Activated CD4-positive, alpha-beta T cell treated with anti-CD3 and anti-CD28 coated beads, Interleukin-2, amount 50 U/mL, for 4 hours (primary cell): ENCODE measurements at places on chromosomes 1 and 21.

- DNase-seq, result no peak
Measured at GRCh38 chr1:6984986-6985385, 199.7 kb downstream of the CAMTA1 start.

DNA sequence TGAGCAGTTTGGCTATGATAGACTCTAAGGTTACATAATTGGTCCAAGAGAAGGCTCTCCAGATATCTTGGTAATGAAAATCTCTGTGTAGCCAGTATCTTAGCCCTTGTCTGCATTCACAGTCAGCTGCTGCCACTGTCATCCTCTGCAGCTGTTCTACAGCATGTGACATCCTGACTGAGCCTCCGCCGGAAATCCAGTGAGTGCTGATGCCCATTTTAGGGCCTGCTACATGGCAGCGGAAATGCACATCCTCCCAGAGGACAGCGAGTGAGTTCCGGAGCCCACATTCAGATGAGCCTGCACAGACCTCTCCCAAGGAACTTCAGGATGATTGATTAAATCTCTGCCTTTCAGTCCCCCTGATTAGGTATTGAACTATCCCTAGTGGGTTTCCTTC lies 237.1 kb downstream of the HHIPL2 start:
- no peak for DNase-seq

GRCh38 chr1:29453502-29454240 lies 217.3 kb downstream of the PTPRU start:
- DNase-seq, result no peak

GRCh38 chr1:29744684-29745490 lies 508.6 kb downstream of the PTPRU start:
- no peak for DNase-seq

DNA sequence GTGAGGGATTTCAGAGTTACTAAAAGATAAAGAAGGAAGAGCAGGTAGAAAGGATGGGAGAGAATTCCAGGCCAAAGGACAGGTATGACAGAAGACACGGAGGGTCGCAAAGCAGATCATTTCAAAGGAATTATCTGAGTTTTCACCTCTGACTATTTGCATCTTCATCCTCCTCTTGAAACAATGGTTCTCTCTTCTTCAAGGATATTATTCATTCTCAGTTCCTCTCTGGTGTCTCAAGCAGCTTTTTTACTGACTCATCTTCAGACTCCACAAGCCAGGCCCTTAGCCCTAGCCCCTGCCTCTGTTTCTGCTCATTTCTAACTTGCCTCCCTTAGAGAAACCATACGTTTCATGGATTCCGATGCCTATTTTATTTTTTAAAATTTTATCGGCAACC lies 15.0 kb downstream of the DDX59 start:
- no peak for DNase-seq

DNA sequence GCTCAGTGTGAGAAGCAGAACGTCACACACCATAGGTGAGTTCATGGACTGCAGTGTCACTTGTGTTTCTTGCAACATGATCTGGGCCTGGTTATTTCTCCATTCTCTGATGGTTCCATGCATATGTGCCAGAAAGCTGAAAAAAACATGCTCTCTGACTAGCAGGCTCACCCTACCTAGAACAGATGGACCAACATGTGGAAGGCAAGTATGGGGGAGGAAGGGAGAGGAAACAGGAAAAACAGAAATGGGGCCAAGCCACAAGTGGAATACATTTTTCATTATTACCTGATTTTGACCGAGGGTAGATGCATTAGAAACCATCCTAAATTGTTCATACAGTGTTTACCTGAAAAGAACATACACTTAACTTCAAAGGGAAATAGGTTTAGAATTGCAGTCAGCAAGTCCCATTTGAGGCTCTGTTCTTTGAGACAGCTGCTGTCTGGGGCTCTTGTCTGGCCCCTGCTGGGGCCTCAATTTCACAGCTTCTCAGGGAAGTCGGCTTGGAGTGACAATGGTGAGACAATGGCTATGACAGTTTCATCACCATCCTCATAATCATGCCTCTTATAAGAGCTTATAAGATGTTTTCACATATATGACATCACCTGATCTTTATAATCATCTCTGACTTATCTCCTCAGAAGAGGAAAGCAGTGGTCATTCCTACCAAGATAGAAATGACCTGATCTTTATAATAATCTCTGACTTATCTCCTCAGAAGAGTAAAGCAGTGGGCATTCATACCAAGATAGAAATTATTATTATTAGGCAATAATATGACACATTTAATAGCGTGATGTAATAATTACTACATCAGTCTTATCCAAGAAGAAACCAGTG lies 327.3 kb downstream of the SIPA1L2 start:
- no peak for DNase-seq

DNA sequence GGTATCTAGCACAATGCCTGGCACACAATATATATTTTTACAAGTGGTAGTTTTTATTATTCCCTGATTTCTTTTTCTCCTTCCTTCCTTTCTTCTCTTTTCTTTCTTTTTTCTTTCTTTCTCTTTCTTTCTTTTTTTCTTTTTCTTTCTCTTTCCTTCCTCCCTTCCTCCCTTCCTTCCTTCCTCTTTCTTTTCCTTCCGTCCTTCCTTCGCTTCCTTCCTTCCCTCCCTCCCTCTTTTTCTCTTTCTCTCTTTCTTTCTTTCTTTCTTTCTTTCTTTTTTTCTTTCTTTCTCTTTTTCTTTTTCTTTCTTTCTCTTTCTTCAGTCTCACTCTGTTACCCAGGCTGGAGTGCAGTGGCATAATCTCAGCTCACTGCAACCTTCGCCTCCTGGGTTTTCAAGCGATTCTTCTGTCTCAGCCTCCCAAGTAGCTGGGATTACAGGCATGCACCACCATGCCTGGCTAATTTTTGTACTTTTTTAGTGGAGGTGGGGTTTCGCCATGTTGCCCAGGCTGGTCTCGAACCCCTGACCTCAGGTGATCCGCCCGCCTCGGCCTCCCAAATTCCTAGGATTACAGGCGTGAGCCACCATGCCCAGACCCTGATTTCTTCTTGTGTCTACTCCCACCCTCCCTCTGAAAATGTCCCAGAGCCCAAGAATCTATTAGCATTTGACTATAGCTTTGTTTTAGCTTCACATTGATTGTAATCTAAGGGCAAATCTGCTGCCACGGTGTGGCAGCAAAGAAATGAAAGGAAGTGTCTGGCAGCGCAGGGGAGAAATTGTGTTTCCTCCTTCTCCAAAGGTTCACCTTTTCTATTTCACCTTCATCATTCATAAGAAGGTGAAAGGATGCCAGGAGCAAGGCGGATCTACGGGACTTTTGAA lies 19.9 kb upstream of the ABCB10 start:
- DNase-seq, result no peak

GRCh38 chr1:107936498-107937481 lies 28.2 kb downstream of the VAV3 start:
- DNase-seq, result no peak

- DNase-seq, result no peak
Measured at GRCh38 chr1:214420341-214420740, 131.1 kb downstream of the PTPN14 start.

DNA sequence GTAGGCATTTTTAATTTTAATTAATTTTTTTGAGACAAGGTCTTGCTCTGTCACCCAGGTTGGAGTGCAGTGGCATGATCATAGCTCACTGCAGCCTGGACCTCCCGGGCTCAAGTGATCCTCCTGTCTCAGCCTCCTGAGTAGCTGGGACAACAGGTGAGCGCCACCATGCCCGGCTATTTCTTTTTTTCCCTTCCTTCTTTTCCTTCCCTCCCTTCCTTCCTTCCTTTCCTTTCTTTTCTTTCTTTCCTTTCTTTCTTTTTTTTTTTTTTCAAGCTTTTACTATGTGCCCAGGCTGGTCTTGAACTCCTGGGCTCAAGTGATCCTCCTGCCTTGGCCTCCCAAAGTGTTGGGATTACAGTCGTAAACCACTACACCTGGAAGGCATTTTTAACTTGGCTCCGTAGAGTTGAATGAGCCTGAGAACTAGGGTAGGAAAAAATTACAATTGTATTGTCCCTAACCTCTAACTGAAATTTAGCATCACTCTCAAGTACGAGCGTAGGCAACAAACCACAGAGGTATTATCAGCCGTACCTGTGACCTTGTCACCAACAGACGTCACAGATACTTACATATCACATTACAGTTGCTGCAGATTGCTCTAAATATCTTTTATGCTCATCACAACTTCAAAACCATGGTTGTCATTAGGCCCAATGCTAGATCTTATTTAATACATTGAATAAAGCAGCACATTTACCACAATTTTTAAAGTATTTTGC lies 8.0 kb downstream of the RUNX3 start:
- no peak for DNase-seq

DNA sequence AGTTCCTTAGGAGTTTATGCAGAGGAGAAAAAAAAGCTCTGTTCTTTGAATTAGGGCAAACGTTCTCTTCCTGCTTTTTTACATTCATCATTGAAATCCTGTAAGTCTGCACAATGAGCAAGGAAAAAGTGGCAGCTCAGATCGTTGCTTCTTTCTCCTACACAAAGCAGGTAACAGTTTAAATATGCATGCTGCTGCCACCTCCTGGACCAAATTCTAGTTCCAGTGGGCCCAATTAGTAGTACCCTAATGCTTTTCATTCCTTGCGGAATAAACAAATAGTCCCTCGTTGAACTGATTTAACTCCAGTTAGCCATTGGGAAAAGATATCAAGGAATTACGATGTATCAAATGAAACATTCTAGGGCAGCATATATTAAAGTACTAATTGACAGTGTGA lies 20.1 kb downstream of the YTHDF2 start:
- DNase-seq, result no peak

GRCh38 chr1:230291731-230292620 lies 134.2 kb downstream of the PGBD5 start:
- DNase-seq, result no peak

DNA sequence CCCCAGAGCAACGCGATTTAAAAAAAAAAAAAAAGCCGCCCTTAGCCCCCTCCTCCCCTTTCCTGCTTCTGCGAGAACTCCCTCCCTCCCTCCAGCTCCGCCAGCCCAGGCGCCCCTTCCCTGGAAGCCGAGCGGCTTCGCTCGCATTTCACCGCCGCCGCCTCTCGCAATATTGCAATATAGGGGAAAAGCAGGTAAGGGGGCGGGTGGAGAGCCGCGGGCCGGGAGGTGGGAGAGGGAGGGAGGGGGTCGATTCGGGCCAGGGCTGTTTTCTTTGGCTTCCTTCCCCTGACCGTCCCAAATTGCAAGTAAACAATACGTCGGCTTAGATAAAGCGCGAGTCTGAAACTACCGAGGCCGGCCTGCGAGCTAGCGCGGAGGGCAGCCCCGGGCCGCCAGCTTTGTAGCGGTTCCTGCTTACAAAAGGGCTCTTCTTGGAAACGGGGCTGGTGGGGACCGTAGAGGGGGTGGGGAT lies 408 bp downstream of the LMO4 start:
- peak; percentile 15 for DNase-seq

- no peak for DNase-seq
Measured at GRCh38 chr1:213083112-213083445, 32.0 kb downstream of the RPS6KC1 start.

DNA sequence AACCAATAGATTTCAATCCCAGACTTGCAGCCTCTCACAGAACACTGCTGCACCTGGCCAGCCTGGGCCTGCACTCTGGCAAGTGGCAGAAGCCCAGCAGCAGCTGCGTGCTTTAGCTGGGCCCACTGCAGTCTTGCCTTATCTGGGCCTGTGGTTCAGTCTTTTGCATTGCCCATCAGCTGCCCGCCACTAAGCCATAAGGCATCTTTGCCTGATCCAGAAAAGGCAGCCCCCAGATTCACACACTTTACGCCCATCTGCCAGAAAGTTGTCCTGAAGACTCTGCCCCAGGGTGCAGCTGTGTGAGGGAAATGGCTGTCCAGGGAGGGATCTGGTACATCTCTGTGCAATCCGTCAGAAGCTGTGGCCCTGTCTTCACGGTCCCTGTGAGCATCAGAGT lies 217.0 kb downstream of the DNAH14 start:
- no peak for DNase-seq

- DNase-seq, result no peak
Measured at GRCh38 chr1:208298593-208299269, 54.5 kb upstream of the PLXNA2 start.

- DNase-seq, result no peak
Measured at GRCh38 chr1:23356471-23357137, 12.5 kb upstream of the HNRNPR start.

DNA sequence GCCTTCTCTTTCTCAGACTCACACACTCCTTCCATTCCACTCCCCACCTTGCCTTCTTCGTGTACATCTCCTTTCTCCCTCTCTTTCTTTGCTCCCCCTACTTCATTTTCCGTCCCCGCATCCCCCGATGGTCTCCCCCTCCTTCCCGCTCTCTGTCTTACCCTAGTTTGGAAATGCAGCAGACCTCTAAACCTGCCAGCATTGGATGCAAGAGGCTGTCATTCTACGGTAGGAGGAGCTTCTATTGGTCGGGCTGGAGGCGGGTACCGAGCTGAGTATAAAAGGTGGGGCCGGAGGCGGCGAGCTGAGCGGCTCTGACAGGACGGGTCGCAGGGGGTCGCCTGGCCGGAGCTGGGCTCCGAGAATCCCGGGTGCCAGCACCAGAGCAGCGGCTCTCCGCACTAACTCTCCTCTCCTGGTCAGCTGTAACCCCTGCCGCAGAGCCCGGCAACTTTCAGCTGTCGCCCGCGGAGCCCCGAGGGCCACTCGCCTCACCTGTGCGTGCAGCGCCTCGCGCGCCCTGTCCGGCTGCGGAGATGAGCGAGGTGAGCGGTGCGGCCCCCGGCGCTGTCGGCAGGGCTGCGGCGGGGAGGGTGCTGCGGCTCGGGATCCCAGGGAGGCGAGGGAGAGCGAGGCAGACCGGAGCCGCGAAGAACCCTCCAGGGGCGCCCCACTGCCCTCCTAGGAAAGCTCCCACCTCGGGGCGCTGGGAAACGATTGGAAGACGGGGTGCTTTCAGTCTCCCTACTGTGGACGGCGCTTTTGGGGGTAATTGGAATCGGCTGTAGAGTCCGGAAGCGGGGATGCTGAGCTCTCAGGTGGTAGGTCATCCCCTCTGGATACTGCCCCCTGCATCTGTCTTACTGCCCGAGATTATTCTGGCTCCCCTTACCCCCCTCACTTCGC lies at the start of gene PCP4L1:
Gene PCP4L1 (plus strand): TSS at position 307 of the 906 bp plus-strand sequence. CDS start 230 bp downstream, at position 537.
- DNase-seq, result no peak

DNA sequence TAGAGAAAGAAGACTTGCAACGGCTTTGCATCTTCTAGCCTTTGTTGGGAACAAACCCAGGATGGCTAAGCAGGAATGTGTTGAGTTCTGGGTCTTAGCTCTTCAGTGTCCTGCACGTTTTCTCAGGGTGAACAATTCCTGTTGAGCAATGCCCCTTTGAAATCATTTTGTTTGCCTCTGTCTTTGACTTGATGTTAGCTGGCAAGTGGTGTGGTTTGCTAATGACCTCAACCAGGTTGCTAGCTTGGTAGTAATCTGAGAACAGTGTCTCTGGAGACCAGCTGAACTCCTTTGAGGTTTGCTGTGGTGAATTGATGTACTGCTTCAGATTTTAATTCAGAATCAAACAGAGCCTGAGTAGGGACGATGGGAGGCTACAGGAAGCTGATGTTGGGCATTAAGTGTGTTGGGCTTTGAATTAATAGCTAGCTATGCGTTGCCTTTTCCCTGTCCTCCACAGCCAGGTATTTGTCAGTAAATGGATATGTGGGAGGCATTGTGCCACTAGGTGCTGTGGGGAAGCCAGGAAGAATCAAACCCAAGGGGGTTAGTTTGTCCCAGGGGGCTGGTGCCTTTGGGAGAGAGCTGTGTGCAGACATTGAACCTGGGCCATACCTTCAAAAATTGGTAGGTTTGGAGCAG lies 23.3 kb upstream of the SRSF10 start:
- no peak for DNase-seq
